ENCODE measurements at places on chromosomes 1 and 21.
A peak's percentile ranks its signal among the peaks of the same experiment; 100 is the strongest.

GRCh38 chr1:78090472-78091133 is 44.8 kb downstream of the GIPC2 start:
- no peak for DNase-seq

- DNase-seq = no peak
Observed at GRCh38 chr1:22119626-22120468, 23.1 kb downstream of the WNT4 start.

GRCh38 chr1:31414980-31415370 is 2.0 kb downstream of the SERINC2 start:
- no peak for DNase-seq

GRCh38 chr1:55154616-55155015 is 60.5 kb downstream of the USP24 start:
- DNase-seq = no peak

DNA sequence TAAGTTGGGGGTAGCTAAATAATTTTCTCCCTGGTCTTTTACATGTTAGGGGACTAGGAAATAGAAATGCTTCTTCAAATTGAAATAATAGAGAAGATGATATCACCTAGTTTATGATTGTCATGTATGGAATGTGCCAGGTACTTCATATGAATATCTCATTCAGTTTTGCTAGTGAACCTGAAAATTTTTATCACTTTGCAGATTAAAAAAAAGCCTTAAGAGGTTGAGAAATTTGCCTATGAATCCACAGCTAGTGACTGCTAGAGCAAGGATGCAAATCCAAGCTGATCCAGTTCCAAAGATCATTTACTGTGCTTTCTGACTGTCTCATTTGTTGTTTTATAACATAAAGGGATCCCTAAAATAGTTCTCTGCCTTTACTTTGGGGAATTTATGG is 24.7 kb downstream of the RNF2 start:
- no peak for DNase-seq

GRCh38 chr1:32392325-32392724 is 1.9 kb downstream of the BSDC1 start:
- DNase-seq = no peak

- DNase-seq = peak; percentile 57
Observed at GRCh38 chr1:9280015-9280860, 12.5 kb upstream of the SPSB1 start.

- no peak for DNase-seq
Observed at GRCh38 chr1:165697491-165697880, 876 bp downstream of the ALDH9A1 start.

GRCh38 chr21:42734323-42734971 is 81.0 kb downstream of the PDE9A start:
- no peak for DNase-seq

DNA sequence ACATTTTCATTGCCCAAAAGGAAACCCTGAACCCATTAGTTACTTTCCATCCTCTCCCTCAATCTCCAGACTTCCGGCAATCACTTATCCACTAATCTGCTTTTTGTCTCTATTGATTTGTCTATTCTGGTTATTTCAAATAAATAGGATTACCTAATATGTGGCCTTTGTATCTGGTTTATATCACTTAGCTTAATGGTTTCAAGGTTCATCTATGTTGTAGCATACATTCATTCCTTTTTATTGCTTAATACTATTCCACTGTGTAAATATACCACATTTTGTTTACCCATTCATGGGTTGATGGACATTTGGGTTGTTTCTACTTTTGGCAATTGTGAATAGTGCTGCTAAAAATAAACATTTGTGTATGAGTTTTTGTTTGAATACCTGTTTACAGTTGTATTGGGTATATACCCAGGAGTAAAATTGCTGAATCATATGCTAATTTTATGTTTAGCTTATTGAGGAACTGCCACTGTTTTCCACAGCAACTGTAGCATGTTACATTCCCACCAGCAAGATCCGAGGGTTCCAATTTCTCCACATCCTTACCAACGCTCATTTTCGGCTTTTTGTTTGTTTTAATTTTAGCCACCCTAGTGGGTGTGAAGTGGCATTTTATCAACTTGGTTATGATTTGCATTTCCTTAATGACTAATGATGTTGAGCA is 2.5 kb upstream of the SLC25A44 start:
- DNase-seq = no peak

DNA sequence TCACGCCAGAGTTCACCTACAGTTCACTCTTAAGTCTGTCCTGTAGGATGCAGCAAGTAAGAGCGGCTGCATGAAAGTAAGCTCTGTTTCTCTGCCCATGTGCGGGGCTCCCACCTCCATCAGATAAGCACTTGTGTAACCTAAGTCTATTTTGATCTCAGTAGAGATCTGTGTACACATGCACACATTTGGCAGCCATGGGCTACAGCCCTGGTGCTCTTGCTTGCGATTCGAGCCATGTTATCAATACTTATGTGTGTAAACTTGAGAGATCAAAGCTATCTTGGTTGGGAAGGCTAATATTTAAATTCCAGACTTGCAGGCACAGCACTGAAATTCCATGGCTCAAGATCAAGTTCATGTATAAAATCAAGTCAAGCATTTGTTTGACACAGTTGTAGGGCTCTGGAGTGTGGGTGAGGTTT is 244.7 kb upstream of the FGGY start:
- DNase-seq = no peak

GRCh38 chr1:31371121-31371959 is 1.5 kb downstream of the FABP3 start:
- no peak for DNase-seq

GRCh38 chr1:221454096-221454495 is 287.8 kb downstream of the DUSP10 start:
- no peak for DNase-seq

DNA sequence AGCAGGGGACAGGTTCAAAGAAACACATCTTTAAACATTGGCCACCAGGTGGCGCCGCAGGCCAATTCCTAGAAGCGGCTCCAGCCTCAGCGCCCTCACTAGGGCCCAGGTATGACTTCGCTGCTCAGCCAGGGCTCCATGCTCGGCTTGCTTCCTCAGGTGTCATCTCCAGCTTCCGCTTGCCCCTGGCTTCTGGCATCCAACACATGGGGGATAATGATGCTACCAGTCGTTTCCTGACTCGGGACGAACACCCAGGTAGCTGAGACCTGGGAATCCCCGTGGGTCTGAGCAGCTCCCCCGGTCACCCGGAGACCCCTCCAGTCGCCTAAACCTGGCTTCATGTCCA is 8.5 kb upstream of the MEX3A start:
- DNase-seq = peak; percentile 88

DNA sequence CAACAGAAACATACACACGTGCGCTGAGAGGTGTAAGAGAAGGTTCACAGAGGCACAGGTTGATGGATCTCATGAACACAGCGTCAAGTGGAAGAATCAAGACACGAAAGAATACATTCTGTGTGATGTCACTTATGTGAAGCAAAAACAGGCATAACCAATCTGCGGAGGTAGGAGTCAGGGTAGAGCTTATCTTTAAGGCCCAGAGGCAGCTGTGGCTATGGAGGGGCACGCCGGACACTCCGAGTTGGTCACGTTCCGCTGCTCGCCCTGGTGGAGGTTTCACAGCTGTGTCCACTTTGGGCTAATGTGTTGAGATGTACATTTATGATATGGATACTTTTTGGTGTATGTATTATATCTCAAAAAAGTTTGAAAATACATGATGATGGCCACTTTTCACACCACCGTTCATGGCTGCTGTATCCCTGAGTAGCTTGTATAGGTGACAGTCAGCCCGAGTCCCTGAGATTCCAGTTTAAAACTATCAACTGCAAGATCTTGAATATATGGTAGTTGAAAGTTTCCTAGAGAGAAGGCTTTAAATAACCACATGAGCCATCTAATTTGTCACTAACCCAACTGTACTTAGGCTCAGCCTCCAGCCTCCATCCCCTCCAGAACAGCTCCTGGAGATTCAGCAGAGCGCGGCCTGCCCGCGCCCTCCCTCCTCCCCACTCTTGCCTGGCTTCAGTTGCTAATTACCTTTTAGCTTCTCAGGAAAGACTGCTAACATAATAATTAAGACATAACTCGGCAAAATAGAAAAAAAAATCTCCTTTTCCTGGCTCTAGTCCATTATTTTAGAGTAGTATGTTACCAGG is 6.7 kb upstream of the ADARB1 start:
- DNase-seq = no peak

DNA sequence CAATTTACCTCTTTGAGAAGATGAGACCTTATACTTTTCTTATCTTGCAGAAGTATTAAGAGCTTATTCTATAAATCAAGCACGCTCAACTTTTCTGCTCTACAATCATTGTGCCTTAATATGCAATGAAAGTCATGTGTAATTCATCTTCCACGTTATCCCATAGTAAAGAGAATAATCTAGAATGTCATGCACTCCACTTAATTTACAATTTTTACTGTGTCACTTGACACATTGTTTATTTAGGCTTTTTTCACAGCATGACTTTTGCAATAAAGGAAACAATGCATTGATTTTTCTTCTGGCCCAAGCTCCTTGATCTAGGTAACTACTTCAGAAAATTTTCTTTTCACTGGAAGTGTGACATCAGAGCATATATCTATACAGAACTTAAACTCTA is 290.9 kb downstream of the HHIPL2 start:
- DNase-seq = no peak

DNA sequence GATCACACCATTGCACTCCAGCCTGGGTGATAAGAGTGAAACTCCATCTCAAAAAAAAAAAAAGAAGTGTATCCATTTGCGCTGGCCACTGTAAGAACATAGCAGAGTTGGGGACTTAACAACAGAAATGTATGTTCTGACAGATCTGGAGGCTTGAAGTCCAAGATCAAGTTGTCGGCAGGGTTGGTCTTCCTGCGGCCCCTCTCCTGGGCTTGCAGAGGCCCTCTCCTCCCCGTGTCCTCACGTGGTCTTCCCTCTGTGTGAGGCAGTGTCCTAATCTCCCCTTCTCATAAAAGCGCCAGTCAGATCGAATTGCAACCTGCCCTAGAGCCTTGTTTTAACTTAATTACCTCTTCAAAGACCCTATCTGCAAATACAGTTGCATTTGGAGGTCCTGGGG is 52.6 kb downstream of the MT1HL1 start:
- no peak for DNase-seq

- DNase-seq = no peak
Observed at GRCh38 chr21:38843379-38843778, 37.6 kb downstream of the ETS2 start.

GRCh38 chr1:40476924-40477677 is at the start of gene ZFP69:
ZFP69 (plus strand) TSS chr1:40477290; CDS start chr1:40479362, 2,072 bp downstream.
- DNase-seq = peak; percentile 93
